ENCODE measurements at places on chromosomes 11 and 22.

DNA sequence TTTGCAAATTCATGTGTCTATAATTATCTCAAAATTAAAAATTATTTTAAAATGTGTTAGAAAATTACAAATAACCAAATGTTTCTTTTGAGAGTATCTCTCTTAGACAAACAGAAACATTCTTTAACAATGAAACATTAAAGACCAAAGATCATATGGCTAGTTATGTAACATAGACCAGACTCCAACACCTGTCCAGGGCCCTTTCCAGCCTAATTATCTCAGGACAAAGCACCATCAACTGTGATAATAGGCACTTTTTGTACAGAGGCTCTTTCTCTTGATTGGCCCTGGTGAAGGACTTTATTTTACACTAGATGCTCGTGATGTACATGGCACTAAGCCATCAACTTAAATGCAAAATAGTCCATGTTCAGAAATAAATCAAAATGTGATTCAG lies 5.0 kb upstream of the PLEKHA7 start:
- peaks cover 15% of the 10 kb centered on the region for H3K27me3 ChIP-seq
- H3K4me3 ChIP-seq = no peak overlapping the region
- no peaks in the 10 kb centered on the region for H3K36me3 ChIP-seq
- peaks cover 4% of the 10 kb centered on the region for H3K4me1 ChIP-seq
- H3K27ac ChIP-seq = no peak overlapping the region

DNA sequence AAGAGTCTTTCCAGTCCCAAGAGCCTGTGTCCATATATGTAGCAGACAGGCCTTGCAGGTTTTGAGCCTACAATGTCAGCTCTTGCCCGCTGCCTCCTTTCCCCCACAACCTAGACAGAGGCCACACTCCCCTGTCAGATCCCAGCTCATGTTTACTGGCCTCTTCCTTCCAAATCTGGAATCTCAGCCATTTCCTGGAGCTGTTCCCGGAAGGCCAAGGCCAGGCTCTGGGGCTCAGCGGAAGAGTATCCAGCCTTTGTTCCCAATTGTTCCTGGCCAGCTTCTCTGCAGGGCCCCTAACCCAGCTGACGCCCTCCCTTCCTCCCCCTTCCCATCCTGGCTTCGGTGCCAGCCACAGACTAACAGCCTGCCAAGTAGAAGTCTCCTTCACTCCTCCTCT lies 1.0 kb upstream of the ROBO4 start:
- no peak for DNase-seq
- no peaks in the 10 kb centered on the region for H3K36me3 ChIP-seq
- H3K4me3 ChIP-seq = no peak overlapping the region
- H3K27me3 ChIP-seq = peaks cover 8% of the 10 kb centered on the region

DNA sequence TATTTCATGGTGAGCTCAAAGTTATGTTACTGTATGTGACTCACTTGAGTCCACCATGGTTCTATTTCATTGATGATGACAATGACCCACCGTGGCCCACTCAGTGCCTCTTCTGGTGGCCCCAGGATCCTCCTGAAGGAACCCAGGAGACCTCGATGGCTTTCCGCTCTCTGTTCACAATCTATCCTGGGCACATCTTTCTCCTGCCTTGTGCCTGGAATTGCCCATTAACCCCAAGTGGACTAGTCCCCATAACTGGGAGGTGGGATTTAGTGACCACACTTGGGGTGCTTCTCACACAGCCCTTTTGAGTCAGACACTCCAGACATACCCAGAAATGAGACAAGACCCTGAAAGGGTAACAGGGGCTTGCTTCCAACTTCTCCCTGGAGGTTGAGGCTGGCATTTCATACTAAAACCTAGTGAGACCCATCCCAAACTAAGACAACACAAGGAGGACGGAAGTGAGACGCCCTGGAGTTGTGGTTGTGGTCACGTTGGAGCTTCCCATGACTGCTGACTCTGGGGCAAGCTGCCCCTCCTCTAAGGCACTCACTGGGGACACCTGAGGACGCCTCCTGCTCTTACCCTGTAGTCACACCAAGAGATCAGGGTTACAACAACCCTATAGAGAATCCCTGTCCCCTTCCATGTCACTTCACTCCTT lies 22.1 kb downstream of the IGLL5 start:
- no peaks in the 10 kb centered on the region for H3K36me3 ChIP-seq
- no peak overlapping the region for H3K27ac ChIP-seq
- H3K4me3 ChIP-seq = no peak overlapping the region
- H3K4me1 ChIP-seq = no peaks in the 10 kb centered on the region

DNA sequence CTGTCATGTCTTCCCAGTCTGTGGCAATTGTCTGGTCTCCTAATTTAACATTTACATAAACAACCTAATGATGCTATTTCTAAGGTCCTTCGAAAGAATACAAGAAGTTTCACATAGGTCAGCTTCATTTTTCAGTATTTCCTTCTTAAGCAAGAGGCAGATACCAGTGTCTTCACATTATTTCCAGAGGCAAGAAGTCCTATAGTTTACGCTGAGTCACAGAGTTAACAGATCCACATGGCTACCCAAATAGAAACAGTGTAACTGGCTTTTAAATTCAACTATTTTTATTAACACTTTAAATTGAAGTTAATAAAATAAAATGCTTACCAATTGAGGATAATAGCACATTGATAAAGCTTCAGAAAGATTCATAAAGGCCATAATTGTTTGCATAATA lies 10.9 kb downstream of the PRRG4 start:
- no peak overlapping the region for H3K4me3 ChIP-seq
- H3K4me1 ChIP-seq = no peaks in the 10 kb centered on the region
- DNase-seq = no peak
- H3K27me3 ChIP-seq = peaks cover 4% of the 10 kb centered on the region
- H3K36me3 ChIP-seq = no peaks in the 10 kb centered on the region

DNA sequence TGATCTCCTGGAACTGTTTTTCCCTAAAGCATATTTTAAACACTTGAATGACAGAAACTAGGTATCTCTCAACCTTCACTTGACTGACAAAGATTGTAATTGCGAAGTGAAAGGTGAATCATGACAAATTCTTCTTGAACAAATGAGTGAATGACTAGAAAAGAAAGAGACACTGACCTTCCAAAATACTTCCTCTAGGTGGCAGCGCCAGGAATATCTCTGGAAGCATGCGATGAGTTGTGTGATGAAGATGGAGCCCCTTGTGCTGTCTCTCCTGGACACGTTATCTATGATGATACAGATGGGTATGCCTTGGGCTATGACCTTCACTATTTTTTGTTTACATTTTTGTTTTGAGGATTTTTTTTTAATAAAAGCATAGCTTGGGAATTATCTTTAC lies 7.0 kb upstream of the CASP12 start:
- no peak overlapping the region for H3K4me3 ChIP-seq
- peaks cover 22% of the 10 kb centered on the region for H3K4me1 ChIP-seq
- H3K27ac ChIP-seq = no peak overlapping the region
- H3K27me3 ChIP-seq = no peaks in the 10 kb centered on the region
- no peak for DNase-seq
- peaks cover 10% of the 10 kb centered on the region for H3K36me3 ChIP-seq

GRCh38 chr22:25702040-25702439 lies 39.9 kb upstream of the MYO18B start:
- H3K4me1 ChIP-seq = peaks cover 15% of the 10 kb centered on the region
- no peak overlapping the region for H3K27ac ChIP-seq
- no peak overlapping the region for H3K4me3 ChIP-seq
- no peak for DNase-seq

GRCh38 chr11:5846701-5847100 lies 5.0 kb upstream of the OR52E6 start:
- peaks cover 4% of the 10 kb centered on the region for H3K27me3 ChIP-seq
- no peaks in the 10 kb centered on the region for H3K4me1 ChIP-seq
- no peaks in the 10 kb centered on the region for H3K36me3 ChIP-seq
- no peak overlapping the region for H3K4me3 ChIP-seq

DNA sequence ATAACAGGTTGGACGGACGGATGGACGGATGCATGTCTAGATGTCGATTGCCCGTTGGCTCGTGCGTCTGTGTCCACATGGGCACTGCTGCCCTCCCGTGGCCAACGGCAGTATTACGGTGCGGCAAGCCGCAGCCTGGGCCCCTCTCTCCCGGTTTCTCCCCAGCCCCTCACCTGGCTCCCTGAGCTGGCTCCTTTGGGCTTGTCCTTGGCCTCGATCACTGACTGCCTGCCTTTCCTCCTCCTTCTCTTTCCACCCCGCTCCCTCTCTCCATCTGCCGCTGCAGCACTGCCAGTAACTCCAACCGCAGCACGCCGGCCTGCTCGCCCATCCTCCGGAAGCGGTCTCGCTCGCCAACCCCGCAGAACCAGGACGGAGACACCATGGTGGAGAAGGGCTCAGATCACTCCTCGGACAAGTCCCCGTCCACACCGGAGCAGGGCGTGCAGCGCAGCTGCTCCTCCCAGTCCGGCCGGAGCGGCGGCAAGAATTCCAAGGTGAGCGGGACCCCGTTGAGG lies 77.3 kb downstream of the SCN3B start:
- H3K27ac ChIP-seq = no peak overlapping the region
- H3K4me3 ChIP-seq = no peak overlapping the region
- peak; percentile 79 for DNase-seq
- peaks cover 1% of the 10 kb centered on the region for H3K27me3 ChIP-seq

DNA sequence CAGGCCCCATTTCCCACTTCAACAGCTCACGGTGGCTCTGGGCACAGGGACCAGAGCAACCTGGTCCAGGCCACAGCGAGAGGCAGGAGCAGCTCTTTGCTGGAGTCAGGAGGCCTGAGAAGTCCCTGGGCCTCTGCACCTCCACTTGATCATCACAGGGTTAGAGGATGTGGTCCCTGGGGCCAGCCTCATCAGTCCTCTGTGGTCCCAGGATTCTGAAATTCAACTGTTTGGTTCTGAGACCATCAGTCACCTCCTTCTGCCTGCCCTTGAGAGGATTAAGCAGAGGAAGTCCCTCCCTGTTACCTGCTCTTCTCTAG lies 24.9 kb upstream of the CBX7 start:
- DNase-seq = peak; percentile 32
- no peaks in the 10 kb centered on the region for H3K27me3 ChIP-seq
- H3K4me1 ChIP-seq = peaks cover 38% of the 10 kb centered on the region
- H3K4me3 ChIP-seq = no peak overlapping the region

GRCh38 chr11:94753630-94754029 lies 14.5 kb upstream of the AMOTL1 start:
- H3K4me3 ChIP-seq = no peak overlapping the region
- no peak for DNase-seq
- H3K27me3 ChIP-seq = peaks cover 15% of the 10 kb centered on the region
- no peaks in the 10 kb centered on the region for H3K36me3 ChIP-seq
- no peaks in the 10 kb centered on the region for H3K4me1 ChIP-seq
- no peak overlapping the region for H3K27ac ChIP-seq

DNA sequence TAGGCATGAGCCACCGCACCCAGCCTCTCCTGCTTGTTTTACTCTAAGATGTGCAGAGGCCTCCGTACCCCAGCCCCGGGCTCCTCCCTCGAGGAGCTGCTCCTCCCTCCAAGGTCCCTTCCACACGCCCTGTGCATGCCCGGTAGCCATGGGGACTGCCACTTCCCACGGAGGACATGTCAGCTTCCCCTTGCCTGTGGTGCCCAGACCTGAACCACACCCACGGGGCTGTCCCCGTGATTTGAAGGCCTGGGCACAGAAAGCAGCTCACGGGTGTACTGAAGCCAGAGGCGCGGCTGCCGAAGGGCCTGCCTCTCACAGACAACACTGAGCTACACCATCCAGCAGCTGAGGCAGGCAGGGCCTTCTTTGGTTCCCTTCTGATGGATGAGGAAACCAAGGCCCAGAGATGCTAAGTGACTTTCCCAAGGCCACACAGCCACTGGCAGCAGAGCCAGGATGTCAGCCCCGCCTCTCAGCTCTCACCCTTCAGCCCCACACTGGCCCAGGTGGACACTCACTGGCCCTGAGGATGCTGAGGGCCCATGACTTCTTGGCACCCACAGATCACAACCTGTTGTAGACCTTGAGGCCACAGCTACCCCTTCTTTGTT lies 7.3 kb downstream of the INS start:
- peaks cover 20% of the 10 kb centered on the region for H3K27me3 ChIP-seq
- peaks cover 10% of the 10 kb centered on the region for H3K4me1 ChIP-seq
- no peak for DNase-seq
- H3K27ac ChIP-seq = no peak overlapping the region
- H3K36me3 ChIP-seq = no peaks in the 10 kb centered on the region
- no peak overlapping the region for H3K4me3 ChIP-seq

- no peaks in the 10 kb centered on the region for H3K27me3 ChIP-seq
- H3K36me3 ChIP-seq = no peaks in the 10 kb centered on the region
- H3K4me3 ChIP-seq = no peak overlapping the region
- no peak for DNase-seq
- no peak overlapping the region for H3K27ac ChIP-seq
- no peaks in the 10 kb centered on the region for H3K4me1 ChIP-seq
Measured at GRCh38 chr11:84136926-84137325, 850.8 kb upstream of the CCDC90B start.

DNA sequence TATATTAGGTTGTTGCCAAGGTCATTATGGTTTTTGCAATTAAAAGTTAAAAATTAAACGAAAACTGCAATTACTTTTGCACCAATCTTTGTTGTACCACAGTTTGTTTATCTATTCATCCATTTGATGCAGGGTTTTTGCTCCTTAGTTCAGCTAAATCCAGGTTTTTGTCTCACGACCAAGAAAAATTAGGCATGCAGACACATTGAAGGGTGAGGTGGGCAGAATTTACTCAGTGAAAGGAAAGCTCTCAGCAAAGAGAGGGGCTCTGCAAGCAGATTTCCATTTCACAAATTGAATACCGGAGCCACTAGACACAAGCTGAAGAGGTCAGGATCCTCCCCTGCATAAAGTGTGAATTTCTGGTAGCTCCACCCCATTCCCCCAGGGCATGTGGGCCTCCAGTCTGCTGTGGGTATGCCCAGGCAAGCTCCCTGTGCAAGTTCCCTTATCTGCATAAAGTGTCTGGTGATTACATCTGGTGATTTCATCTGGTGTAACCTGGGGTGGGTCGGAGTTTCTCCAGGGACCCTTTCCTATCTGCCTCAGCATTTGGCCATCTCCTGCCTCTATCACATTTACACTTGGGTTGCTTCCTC lies 33.3 kb downstream of the APOL6 start:
- no peak for DNase-seq
- no peak overlapping the region for H3K4me3 ChIP-seq
- peaks cover 25% of the 10 kb centered on the region for H3K4me1 ChIP-seq
- no peak overlapping the region for H3K27ac ChIP-seq
- H3K27me3 ChIP-seq = no peaks in the 10 kb centered on the region
- peaks cover 21% of the 10 kb centered on the region for H3K36me3 ChIP-seq

DNA sequence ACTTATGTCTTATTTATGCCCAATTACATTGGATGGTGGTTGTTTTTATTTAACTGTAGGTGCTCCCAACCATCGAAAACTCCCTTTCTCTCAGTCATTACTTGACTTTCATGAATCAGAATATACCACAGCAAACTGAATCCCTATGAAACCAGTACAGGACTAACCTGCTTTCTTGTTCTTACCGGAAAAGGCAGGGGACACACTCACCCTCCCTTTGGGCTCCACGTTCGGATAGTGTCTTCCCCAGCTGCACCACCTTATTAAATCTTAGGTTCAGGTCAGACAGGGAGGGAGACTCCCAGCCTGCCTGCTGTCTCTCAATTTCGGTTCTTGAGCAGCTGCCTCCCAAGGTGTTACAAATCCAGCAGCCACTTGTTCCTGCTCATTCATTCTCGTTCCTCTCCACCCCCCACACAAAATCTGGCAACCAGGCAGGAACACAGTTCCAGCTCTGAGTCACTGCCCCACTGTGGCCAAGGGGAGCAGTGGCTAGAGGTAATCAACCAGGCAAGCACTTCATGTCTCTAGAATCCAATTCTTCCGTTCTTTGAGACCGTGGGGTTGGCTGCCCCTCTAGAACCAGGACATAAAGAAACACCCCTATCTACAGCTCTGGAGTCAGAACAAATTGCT lies 133.0 kb downstream of the PLEKHA7 start:
- peaks cover 2% of the 10 kb centered on the region for H3K4me1 ChIP-seq
- no peaks in the 10 kb centered on the region for H3K36me3 ChIP-seq
- peaks cover 19% of the 10 kb centered on the region for H3K27me3 ChIP-seq
- DNase-seq = no peak
- H3K4me3 ChIP-seq = no peak overlapping the region

- H3K4me1 ChIP-seq = no peaks in the 10 kb centered on the region
- H3K27me3 ChIP-seq = no peaks in the 10 kb centered on the region
- no peak overlapping the region for H3K4me3 ChIP-seq
- no peak for DNase-seq
Measured at GRCh38 chr22:44403602-44404329, 91.0 kb upstream of the SHISAL1 start.

Data from activated CD8-positive, alpha-beta T cell treated with anti-CD3 and anti-CD28 coated beads for 36 hours (primary cell).